Aorta (tissue), 5 donors: ENCODE measurements at places on chromosomes 12 and 14. TPM values are rescaled to one million over a fixed set of nuclear protein-coding genes. Genes with fewer than 3 reads are reported as not detected.

The TSPAN19 gene
- total RNA-seq = not detected

DNA sequence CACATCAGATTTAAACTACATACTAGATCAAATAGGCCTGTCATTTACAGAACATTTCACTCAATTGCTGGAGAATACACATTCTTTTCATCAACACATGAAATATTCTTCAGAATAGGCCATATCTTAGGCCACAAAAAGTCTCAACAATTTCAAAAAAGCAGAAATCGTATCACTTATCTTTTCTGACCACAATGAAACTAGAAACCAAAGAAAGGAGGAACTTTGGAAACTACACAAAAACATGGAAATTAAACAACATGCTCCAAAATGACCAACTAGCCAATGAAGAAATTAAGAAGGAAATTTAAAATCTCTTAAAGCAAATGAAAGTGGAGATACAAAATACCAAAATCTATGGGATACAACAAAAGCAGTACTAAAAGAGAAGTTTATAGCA is 35.1 kb downstream of the PARP11 start:
- DNase-seq = no peak

- no peak for DNase-seq
Observed at GRCh38 chr12:57514720-57515407, 5.5 kb downstream of the DDIT3 start.

DNA sequence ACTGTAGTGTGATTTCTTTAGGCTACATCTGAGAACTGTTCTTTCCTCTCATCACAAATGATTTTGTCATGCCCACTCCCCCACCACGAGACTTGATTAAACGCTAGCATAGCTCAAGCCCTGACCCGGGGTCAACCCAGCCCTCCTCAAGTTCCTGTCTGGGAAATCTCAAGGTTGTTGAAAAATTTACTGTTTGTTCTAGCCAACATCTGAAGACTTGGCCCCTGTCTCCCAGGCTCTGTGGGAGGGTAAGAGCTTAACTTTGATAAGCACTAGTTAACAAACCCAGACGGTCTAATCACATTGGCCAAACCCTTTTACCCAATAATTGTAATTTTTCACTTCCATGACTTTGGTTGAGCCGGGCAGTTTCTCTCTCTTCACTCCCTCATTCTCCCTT is 86.2 kb upstream of the AMIGO2 start:
- no peak for DNase-seq

DNA sequence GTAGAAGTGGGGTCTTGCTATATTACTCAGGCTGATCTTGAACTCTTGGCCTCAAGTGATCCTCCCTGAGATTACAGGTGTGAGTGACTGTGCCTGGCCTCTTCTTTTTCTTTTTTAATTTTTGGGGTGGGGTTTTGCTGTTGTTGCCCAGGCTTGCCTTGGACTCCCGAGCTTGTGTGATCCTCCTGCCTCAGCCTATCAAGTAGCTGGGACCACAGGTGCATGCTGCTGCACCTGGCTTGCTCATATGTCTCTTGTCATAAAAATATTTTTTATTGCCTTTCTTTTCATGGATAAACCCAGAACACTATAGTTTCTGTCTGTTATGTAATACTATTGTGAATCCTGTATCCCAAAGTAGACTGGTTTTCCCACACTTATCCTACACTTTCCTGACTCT is 26.0 kb downstream of the SCYL2 start:
- no peak for DNase-seq

DNA sequence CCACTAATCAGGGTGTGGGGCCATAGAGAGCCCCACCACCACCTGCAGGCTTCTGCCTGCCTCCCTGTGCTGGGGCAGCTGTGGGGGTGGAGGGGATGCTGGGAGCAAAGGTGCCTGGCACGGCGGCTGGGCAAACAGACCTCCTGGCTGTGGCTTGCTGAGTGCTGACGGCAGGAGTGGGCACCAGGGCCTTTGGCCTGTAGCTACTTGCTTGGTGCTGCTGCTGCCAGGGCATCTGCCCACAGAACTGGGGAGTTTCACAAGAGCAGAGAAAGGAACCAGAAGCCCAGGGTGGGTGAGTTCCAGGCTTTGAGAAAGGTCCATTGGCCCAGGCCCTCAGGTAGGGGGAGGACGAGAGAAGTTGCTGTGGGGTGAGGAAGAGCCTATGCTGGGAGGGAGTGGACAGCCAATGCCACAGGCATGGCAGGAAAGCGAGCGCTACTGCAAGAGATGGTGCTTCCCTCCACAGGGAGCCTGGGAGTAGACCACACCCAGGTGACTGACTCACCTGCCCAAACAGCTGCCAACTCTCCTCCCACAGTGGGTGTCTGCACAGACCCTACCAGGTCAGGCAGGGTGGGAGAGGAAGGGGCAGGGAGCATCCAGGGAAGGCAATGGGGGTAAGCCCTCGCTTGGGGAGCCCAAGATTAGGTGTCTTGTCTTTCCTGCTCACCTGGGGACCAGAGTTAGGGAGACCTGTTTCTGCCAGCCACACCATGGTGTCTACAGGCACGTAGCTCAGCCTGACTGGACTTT is 39.0 kb upstream of the HDAC7 start:
- DNase-seq = no peak

DNA sequence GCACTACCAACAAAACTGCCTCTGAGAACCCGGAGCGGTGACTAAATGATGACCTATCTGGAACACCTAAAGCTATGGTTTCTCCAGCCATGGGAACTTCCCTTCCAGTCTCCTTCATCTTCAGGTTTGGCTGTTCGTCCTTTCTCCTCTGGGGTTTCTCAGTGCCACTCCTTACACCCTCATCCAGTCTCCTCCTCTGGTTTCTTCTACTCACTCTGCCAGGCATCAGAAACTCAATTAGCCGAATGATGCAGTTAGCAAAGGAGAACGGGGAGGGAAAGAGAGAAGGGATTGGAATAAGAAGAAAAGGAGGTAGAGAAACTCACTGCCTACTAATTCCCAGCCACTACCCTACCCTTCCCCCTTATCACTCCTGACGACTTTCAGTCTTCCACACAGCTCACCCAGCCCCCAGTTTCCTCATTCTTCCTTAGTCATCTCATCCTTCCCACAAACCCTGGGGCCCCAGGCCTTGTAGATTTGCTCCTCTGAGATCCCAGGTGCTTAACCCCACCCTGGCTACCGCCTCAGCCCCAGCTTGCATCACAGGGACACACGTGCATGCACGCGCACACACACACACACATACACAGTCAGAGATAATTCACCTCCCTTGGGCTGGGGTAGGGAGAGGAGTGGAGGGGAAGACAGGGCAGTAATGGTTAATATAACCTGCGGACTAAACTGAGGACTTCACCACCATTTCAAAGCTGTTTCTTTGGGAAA is 13.0 kb downstream of the FGD6 start:
- DNase-seq = no peak

- no peak for DNase-seq
Observed at GRCh38 chr12:124543590-124544310, 23.7 kb downstream of the NCOR2 start.
